ENCODE measurements at places on chromosomes 6 and 20.
A peak's percentile ranks its signal among the peaks of the same experiment; 100 is the strongest.

- no peak for DNase-seq
Measured at GRCh38 chr6:89268776-89269175, 46.3 kb downstream of the GABRR2 start.

DNA sequence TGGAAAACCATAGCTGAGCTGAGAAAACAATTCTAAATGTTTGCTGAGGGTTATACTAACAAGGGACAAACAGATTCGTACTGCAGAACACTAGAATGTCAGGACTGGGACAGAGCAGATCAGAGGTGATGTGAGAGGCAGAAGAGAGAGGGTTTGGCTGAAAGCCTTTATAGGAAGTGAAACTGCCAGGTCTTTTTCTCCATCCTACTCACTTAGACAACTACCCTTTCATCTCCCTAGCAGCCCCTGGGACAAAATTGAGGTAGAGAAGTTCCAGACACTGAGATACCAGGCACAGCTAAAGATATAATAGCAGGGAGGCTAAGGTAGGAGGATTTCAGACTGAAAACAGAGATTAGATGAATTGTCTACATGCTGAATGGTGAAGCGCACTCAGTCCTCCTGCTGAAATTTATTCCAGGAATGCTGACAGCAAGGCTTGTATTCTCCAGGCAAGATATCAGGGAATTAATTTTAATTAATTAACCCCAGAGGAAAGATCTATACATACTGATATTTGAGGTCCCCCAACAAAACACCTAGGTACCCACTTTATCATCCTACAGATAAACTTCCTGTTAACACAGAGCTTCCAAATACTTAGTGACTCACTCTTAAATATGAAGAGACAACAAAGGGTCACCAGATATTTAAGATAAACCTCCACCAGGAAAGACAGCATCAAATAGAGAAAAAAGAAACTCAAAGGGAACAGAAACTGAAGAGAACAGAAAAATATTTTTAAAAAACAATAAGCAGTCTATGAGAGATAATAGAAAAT lies 12.6 kb upstream of the EIF2S2 start:
- DNase-seq = no peak

GRCh38 chr6:2209226-2209809 lies 36.1 kb downstream of the GMDS start:
- peak; percentile 29 for DNase-seq

DNA sequence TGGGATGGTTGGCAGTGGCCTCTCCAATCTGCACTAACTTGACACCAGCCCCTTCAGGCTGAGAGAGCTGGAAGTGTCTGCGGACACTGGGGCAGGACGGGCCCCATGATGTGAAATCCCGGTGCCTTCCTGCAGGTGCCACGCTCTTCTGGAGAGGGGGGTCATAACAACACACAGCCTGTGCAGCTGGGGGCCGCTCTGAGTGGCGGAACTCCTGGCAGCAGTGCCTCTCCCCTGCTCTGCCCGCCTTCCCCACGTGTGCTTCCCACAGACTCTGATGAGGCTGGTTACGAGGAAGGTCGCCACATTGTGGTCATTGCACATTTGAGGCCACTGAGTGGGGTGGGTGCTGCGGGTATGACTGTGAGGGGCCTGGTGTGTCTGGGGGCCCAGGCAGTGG lies 145.2 kb downstream of the DTNBP1 start:
- no peak for DNase-seq

GRCh38 chr20:47318027-47318585 lies 38.4 kb downstream of the ZMYND8 start:
- DNase-seq = no peak

DNA sequence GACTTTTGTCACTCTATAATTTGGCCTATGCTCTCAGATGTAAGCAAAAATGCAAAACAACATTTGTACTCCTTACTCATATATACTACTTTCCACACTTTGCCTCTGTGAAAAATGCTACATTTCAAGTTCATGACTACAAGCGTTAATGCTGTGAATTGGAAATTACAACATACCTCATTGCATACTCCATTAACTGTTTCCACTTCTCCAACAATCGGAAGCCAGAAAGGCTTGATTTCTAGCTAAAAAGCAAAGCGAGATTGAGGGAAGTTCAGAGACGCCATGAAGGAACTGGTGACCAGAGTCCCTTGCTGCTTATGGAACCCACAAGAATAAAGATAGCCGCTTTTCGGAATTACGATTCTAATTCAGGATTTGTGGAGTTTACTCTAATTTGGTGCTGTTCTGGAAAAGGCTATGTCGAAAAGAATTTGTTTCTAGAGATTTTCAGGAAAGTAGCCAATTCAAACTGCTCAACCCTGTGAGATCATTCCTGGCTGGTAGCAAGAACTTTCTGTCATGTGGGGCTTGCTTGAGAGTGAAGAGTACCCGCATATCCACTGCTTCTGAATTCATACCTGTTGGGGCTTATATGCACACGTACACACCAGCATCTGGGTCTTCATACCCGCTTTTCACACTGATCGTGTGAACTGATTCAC lies 98.0 kb upstream of the CITED2 start:
- no peak for DNase-seq

- no peak for DNase-seq
Measured at GRCh38 chr20:19079536-19080299, 132.7 kb upstream of the SLC24A3 start.

DNA sequence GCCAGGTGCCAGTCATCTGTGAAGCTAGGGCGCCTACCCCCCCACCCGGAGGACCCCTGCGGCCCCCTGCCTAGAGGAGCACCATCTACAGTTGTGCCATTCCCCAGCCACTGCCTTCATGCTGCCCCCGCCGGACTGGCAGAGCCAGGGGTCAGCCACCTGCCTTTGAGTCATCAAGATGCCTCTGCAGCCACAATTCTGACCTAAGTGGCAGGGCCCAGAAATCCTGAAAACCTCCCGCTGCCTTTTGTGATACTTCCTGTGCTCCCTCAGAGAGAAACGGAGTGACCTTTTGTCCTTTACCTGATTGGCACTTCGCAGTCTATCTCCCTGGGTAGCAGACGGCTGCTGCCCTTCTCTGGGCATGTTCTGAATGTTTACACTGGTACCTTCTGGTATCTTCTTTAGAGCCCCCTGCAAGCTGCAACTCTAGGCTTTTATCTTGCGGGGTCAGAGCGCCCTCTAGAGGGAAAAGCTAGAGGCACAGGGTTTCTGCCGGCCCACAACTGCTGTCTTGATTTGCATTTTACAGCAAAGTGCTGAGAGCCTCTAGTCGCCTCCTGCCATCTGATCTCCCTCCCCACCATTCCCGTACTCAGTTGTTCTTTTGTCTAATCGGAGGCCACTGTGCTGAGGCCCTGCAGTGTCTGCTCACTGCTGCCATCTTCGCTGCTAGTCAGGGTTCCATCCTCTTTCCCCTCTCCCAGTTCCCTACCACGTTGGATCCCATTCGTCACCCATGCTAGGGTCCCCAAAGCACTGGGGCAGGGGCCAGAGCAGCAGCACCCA lies 26.9 kb downstream of the SPATA2 start:
- DNase-seq = peak; percentile 55

GRCh38 chr20:48350313-48350988 lies 477.3 kb downstream of the PREX1 start:
- DNase-seq = no peak

- DNase-seq = no peak
Measured at GRCh38 chr6:55040102-55040848, 134.0 kb upstream of the HCRTR2 start.

GRCh38 chr6:44228836-44229235 lies 5.4 kb downstream of the SLC29A1 start:
- no peak for DNase-seq

- no peak for DNase-seq
Measured at GRCh38 chr20:46695892-46696291, 6.6 kb upstream of the TP53RK start.

DNA sequence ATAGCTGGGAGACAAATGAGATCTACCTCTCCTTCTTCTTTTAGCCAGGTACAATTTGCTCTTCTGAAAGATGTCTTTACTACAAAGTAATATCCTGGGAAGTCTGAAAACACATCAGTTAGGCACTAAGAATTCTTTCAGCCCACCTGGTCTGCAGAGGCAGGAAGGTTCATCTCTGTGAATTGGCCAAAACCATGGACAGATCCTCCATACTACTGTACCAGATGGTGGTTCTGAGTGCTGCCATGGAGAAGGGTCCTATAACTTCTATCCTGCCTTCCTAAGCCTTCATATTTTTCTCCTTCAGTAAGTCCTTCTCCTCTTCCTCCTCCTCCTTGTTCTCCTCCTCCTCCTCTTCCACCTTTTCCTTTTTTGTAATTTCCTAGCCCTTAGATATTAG lies 11.7 kb upstream of the PCSK2 start:
- no peak for DNase-seq

GRCh38 chr6:6806844-6807518 lies 218.5 kb downstream of the LY86 start:
- DNase-seq = no peak

- no peak for DNase-seq
Measured at GRCh38 chr6:16591396-16592222, 169.7 kb downstream of the ATXN1 start.

DNA sequence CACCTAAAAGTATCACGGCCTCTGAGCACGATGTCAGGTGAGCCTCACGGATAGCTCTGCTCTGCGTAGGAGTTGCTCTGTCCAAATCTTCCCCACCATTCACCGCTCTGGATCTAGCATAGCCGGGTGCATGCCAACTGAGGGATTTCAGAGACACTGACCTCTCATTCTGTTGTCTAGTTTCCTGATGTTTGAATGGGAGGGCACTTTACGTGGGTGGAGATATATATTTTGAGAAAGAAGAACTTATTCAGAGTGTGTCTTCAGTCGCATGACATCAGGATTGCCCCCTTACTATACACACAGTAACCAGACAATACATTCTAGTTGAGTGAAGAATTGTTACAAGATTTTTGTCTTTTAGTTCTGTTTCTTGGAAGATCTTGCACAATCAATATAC lies 96.5 kb upstream of the CITED2 start:
- DNase-seq = no peak

Data from SW 1271 (cell line).